ENCODE measurements at places on chromosomes 4 and X. TPM values are rescaled to one million over a fixed set of nuclear protein-coding genes. Genes with fewer than 3 reads are reported as not detected.

SULT1B1 gene
- total RNA-seq = 8.1 TPM

DNASE1L1 gene
- total RNA-seq = 17.3 TPM

POU3F4 gene
- total RNA-seq = not detected

COL4A5 gene
- total RNA-seq = not detected

NDUFB11 gene
- total RNA-seq = 99.4 TPM

SMARCAD1 gene
- 36.4 TPM for total RNA-seq

ADH4 gene
- total RNA-seq = not detected

AMTN gene
- total RNA-seq = not detected

CYLC1 gene
- not detected for total RNA-seq

PASD1 gene
- total RNA-seq = not detected

PRSS12 gene
- total RNA-seq = not detected

IL13RA2 gene
- total RNA-seq = not detected

KLB gene
- not detected for total RNA-seq

CXCL10 gene
- total RNA-seq = 10.5 TPM

FOXO4 gene
- 11.0 TPM for total RNA-seq

RAB41 gene
- not detected for total RNA-seq

CFAP47 gene
- not detected for total RNA-seq

UGT2B15 gene
- total RNA-seq = not detected

GPR50 gene
- total RNA-seq = not detected

CLDN34 gene
- total RNA-seq = not detected

HERC6 gene
- 55.2 TPM for total RNA-seq

PHOX2B gene
- not detected for total RNA-seq

POU4F2 gene
- total RNA-seq = not detected

MAGEC3 gene
- not detected for total RNA-seq

NPY1R gene
- not detected for total RNA-seq

PPEF2 gene
- total RNA-seq = not detected

ITGB1BP2 gene
- 5.3 TPM for total RNA-seq

LAP3 gene
- total RNA-seq = 141 TPM

RBMXL3 gene
- not detected for total RNA-seq

FANCB gene
- total RNA-seq = 11.2 TPM

S100G gene
- total RNA-seq = not detected

SPANXN3 gene
- not detected for total RNA-seq

All from T-helper 1 cell treated with Interleukin-12 subunit alpha and Interleukin-12 subunit beta and Interleukin-4 antibody, amounts not matched to agents 30 ng/mL and 1 ng/mL, for 36 hours (primary cell).